Activated T-helper 1 cell treated with Interleukin-2 at 50 U/mL for 16 hours (primary cell): ENCODE measurements at places on chromosomes 3 and 15.

DNA sequence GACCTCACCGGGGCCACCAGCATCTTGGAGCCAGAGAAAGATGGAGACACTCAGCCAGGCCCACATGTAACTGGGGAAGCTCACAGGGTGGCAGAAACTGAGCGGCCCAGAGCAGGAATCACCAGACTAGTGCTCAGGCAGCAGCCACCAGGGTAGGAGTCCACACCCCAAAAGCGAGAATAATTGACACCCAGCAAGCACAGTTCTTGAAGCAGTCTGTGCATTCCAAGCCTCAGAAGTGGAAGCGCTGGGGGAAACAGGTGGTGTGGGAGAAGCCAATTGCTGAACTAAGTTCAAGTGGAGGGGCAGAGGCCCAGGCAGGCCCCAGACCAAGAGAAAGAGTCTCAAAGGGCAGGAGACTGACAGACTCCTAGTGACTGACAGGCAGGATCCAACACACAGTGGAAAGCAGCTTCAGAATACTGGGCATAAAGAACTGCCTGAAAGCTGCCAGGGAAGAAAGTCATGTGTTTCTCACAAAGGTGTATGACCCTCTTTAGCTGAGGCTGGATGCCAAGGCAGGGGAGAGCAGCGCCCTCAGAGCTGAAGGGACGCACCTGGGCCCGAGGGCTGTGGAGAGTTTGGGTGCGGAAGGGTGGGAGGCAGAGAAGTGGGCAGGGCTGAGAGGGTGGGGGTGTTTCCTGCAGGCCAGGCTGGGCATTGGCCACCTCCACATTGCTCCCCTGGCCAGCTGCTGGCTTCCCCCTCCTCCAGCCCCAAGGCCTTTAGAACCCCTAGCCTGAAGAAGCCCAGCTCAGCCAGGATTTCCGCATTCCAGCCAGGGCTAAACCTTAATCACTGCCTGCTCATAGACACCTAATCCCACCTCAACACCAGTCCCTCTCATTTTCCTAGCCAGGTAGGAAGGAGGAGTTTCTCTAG, 7.7 kb downstream of the NT5DC2 start:
- DNase-seq: no peak

- no peak for DNase-seq
Measured at GRCh38 chr15:70164910-70165715, 67.4 kb upstream of the TLE3 start.

- DNase-seq: no peak
Measured at GRCh38 chr15:48992545-48992944, 28.8 kb upstream of the SHC4 start.

DNA sequence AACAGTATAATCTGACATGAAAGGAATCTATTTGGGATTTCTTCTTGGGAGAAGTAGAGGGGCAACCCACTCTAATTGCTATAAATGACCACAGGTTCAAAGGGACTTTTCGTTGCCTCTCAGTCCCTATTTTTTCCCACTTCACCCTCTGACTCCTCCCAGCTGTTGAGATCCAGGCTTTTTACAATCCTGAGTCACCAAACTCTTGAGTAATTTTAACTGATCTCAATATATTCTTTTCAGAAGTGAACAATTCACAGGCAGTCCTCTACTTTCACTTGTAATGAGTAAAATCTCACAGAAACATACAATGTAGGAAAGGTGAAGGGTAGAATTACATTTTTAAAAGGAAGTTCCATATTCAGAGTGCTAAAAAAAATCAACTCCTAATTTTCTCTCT, 44.6 kb downstream of the EIF4E3 start:
- no peak for DNase-seq

GRCh38 chr3:143315766-143316165, 196.2 kb downstream of the CHST2 start:
- DNase-seq: no peak

- no peak for DNase-seq
Measured at GRCh38 chr3:170162630-170163029, 18.9 kb downstream of the PHC3 start.

- DNase-seq: peak; percentile 2
Measured at GRCh38 chr3:12706504-12707253, 42.8 kb upstream of the RAF1 start.

- DNase-seq: peak; percentile 45
Measured at GRCh38 chr15:77496715-77497109, 76.0 kb downstream of the HMG20A start.

GRCh38 chr3:14496351-14496750, 43.8 kb downstream of the GRIP2 start:
- no peak for DNase-seq

DNA sequence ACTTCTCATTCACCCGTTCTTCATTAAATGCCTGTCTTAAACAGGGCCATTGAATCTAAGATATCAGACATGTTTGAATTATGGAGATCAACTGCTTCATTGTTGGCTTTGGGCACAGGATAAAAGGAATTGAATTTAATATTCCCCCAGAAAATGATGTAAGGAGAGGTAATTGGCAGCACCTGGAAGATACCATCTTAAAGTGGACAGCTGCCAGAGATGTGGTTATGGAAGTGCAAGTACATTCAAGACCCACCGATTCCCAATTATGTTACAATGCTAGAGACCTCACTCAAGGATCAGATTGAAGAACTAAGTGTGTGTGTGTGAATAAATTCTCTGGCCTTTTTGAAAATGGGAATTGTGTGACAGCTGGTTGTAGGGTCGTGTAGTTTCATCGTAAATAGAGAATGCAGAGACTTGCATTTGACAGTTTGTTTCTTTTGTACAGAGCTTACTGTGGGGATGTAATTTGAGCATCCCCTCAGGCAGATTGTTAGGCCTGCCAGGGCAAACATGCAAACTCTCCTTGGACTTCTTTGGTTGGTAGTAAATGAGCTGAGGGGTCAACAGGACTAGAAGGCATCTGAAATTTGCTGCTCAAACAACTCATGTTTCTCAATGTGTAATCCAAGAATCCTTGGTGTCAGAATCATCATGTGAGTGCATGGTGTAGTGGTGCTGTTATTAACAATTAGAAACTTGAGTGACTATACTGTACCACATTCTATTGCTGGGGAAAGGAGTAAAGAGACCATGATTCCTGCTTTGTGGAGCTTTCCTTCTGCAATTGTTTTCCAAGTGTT, 359.2 kb upstream of the THRB start:
- no peak for DNase-seq

DNA sequence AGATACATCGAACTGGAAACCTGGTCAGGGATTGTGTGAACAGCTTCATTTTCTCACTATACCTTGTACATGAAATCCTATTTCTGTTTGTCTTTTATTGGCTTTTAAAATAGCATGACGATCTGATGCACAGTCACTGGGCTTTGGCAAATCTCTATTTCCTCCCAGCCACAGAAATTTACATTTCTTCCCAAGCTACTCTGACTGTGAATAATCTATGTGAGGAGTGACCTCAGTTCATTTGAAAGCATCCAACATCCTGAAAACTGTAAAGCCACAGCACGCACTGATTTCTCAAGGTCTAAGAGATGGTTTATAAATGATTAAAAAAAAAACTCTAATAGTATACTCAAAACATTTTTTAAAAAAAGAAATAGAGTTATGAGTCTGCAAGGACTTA, 450.3 kb downstream of the IL5RA start:
- DNase-seq: no peak

GRCh38 chr15:58506783-58507668, 75.2 kb downstream of the LIPC start:
- no peak for DNase-seq

DNA sequence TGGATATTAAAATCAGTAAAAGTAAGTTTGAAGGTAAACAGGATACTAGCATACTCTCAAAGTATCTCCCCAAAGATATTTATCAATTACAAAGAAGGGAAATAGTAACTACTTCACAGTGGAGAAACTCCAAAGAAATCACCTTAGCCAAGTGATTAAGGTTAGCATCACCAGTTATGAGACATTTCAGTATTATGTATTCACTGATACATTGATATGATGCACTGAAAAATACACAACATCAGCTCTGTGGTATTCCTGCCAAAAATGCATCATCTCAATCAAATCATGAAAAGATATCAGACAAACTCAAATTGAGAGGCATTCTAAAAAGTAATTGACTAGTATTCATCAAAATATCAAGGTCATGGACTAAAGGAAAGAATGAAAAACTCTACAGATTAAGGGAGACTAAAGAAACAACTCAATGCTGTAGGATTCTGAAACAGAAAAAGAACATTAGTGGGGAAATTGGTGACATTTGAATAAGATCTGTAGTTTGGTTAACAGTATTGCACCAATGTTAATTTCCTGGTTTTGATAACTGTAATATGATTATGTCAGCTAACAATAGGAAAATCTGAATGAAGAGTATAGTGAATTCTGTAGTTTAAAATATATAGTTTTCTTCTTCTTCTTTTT, 215.4 kb downstream of the UACA start:
- no peak for DNase-seq

DNA sequence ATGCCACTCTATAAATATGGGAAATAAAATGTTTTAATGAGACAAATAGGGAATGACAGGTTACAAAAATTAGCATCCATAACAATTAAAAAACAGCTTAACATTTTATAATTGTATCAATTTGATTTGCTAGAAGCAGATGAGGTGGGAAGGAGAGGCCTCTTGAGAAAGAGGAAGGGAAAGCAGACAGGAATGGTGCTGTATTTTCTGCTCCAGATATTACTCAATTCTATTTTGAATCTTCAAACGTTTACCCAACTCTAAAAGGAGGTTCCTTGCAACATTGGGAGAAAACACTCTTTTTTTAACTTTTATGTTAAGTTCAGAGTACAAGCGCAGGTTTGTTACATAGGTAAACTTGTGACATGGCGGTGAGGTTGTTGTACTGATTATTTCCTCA, 44.9 kb upstream of the ALDH1A3 start:
- DNase-seq: no peak

DNA sequence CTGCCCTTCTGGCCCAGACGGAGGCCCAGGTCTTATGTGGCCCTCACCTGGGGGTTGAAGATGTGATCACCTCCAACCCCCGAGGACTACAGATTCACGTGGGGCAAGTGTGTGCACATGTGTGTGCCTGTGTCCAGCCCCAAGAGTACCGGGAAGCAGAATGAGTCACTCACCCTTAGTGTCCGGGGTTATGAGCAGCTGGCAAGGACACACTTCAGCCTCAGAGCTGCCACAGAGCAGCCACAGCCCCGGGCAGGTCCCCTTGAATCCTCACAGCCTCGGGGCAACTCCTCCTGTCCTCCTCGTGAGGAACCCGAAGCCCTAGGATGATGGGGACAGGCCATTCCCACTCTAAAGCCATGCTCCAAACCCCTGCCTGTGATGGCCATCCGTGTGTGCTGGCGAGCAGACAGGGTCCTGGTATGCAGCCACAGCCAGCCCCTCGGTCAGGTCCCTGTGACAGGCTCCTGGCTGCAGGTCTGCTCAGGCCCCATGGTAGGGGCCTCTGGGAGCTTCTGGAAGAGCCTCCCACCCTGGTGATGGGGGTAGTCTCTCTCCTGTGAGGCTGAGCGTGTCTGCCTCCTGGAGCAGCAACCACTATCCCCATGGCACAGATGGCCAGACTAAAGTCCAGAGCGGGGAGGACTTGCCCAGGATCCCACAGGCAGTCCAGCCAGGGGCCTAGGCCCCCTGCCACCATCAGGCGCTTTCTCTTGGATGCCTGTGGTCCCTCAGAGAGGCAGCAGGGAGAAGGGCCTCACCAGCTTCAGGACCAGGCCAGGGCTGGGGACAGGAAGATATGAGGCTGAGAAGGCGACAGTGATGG, 852 bp downstream of the STAB1 start:
- no peak for DNase-seq

DNA sequence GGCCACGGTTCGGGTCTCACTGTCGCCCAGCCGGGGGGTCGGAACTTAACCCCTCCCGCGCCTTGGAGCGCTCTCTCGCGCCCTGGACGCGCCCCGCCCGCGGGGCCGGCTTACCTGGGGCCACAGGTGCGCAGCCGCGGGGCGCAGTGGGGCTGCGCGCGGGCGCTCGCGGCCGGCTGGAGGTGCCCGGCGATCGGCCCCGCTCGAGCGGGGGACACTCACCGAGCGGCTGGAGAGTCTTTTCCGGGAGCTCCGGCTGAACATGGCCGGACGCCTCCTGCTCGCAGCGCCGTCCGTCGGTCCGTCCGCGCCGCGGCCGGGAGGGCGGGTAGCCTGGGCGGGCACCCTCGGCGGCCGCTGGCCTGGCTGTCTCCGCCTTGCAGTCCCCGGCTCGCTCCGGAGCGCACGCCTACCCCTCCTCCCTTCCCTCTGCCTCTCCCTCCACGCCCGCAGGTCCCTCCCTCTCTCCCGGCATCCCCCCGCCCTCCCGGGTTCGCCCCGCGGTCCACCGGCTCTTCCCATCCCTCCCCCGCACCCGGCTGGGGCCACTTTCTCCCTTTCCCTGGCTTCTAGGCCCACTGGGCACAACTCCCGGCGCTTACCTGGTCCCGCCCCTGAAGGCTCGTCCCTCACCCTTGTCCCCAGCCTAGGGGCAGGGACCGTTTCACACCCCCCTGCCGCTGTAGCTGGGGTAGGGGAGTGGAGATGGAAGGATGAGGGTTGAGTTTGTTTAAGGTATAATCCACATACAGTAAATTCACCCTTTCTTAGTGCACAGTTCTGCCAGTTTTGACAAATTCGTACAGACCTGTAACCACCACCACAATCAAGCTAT, 220.1 kb upstream of the PRICKLE2 start:
- no peak for DNase-seq

DNA sequence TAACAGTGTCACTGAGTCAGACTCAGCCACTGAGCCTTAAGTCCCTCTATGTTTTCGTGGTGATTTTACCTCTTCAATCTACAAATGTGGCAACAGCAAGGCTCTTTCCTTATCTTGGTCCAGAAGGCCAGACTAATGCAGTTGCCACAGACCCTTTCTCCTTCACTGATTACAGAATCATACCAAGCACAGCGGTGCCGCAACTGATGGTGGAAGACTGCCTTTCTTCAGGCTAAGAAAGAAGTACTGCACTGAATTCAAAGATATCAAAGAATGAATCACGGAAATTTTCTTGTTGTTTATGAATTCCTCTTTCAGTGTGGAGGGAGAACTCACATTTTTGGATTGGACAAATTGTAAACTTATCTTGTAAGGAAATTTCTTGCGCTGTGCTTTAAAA, 18.6 kb downstream of the DCP1A start:
- no peak for DNase-seq

GRCh38 chr15:95559875-95560394, 770.6 kb upstream of the NR2F2 start:
- no peak for DNase-seq

DNA sequence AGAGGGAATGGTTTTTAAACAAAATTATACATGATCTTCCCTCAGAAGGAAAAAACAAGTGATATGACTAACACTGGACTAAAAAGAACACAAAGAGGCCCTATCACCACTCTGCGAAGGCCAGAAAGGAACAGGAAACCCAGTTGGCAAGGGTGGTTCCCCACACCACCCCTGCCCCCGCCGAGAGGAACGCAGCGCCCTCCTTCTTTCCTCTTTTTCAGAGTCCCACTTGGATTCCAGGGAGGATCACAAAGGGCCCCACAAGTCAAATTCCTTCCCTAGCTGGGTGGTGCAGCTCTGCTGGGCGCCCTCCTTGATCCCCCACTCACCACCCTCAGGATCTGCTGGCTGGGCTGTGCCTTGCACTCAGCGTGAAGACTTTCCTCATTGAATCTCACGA, 29.8 kb downstream of the PLA1A start:
- DNase-seq: no peak
